Natural killer cell (primary cell): ENCODE measurements at places on chromosomes 7 and 10. TPM values are rescaled to one million over a fixed set of nuclear protein-coding genes. Genes with fewer than 3 reads are reported as not detected.

Gene PTN
- not detected for total RNA-seq

Gene ANKRD7
- not detected for total RNA-seq

- peak; percentile 14 for DNase-seq
- H3K4me1 ChIP-seq, result peaks cover 5% of the 10 kb centered on the region
- no peak overlapping the region for H3K27ac ChIP-seq
- no peaks in the 10 kb centered on the region for H3K36me3 ChIP-seq
Observed at GRCh38 chr7:19404912-19405329, 259.7 kb upstream of the FERD3L start.

Gene GAD2
- not detected for total RNA-seq

DNA sequence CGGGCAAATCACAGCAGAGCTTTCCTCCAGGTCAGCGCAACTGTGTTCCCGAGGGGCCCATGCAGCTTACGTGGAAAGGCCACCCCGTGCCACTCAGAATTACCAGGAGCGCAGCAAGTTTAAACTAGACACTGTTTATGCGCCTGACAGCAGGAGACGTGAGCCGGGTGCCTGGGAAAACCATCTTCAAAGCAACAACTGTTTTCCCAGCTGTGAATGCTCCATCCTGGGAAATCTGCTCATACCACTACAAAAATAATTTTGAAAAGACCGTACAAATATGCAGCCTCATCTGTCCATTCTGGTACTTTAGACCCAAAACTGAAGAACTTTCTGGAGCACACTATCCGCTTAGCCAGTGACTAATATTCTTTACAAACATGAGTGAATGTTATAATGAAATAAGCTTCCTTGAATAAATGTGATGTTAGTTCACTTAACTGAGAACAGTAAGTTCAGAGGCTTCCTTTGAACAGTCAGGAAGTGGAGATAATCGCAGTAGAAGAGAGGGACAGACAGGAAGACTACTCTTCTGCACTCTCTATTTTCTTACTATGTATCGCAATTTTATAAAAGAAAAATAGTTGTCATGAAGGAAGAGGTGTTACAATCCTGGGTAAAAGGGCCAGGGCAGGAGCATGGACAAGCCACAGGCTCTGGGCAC lies 16.7 kb downstream of the GPER1 start:
- no peak overlapping the region for H3K27ac ChIP-seq
- DNase-seq, result no peak
- no peaks in the 10 kb centered on the region for H3K27me3 ChIP-seq

Gene AGBL3
- 2.3 TPM for total RNA-seq

GRCh38 chr7:136136906-136137454 lies 159.8 kb upstream of the MTPN start:
- H3K4me3 ChIP-seq, result no peak overlapping the region
- H3K36me3 ChIP-seq, result no peaks in the 10 kb centered on the region
- no peak for DNase-seq

Gene EMX2
- not detected for total RNA-seq

GRCh38 chr7:135091717-135092116 lies 56.2 kb upstream of the TMEM140 start:
- H3K27ac ChIP-seq, result no peak overlapping the region
- no peak overlapping the region for H3K4me3 ChIP-seq
- H3K4me1 ChIP-seq, result no peaks in the 10 kb centered on the region
- H3K36me3 ChIP-seq, result no peaks in the 10 kb centered on the region
- no peak for DNase-seq

Gene PKD2L1
- total RNA-seq, result not detected

- no peak for DNase-seq
- no peaks in the 10 kb centered on the region for H3K27me3 ChIP-seq
- no peak overlapping the region for H3K27ac ChIP-seq
- H3K4me1 ChIP-seq, result no peaks in the 10 kb centered on the region
- H3K4me3 ChIP-seq, result no peak overlapping the region
Observed at GRCh38 chr10:75858339-75858738, 426.9 kb downstream of the LRMDA start.

- H3K4me3 ChIP-seq, result peak overlapping the region; percentile 47
- no peaks in the 10 kb centered on the region for H3K36me3 ChIP-seq
- H3K27me3 ChIP-seq, result no peaks in the 10 kb centered on the region
- peak; percentile 88 for DNase-seq
- peak overlapping the region; percentile 17 for H3K27ac ChIP-seq
Observed at GRCh38 chr7:151448261-151449252, 8.6 kb upstream of the CRYGN start.

DNA sequence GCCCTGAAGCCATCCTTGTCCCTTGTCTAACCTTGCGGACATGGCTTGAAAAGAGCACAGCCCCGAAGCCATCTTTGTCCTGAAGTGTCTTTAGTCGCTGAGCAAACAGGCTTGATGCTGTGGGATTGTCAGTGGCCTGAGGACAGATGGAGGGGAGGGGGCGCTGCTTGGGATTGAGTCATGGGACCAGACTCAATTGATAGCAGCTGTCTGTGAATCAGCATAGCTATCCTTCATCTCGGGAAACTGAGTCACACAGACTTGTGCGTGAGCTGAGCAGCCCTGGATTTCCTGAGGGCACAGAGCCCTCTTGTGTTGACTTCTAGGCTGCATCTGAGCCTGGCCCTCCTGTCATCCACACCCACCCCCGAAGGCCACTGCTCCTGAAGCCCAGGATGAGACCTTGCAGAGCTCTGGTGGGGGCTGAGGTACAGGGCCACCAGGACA lies 14.4 kb downstream of the MYO1G start:
- peaks cover 12% of the 10 kb centered on the region for H3K4me1 ChIP-seq
- no peak overlapping the region for H3K4me3 ChIP-seq
- no peak overlapping the region for H3K27ac ChIP-seq
- DNase-seq, result peak; percentile 42

Gene GLCCI1
- 132 TPM for total RNA-seq

GRCh38 chr10:117830787-117831212 lies 215.9 kb downstream of the RAB11FIP2 start:
- H3K27me3 ChIP-seq, result peaks cover 2% of the 10 kb centered on the region
- H3K4me3 ChIP-seq, result no peak overlapping the region
- peak; percentile 44 for DNase-seq

- no peak overlapping the region for H3K27ac ChIP-seq
- H3K4me1 ChIP-seq, result peaks cover 4% of the 10 kb centered on the region
- no peak overlapping the region for H3K4me3 ChIP-seq
- DNase-seq, result no peak
- no peaks in the 10 kb centered on the region for H3K36me3 ChIP-seq
Observed at GRCh38 chr7:108147031-108147563, 16.9 kb upstream of the LAMB4 start.

DNA sequence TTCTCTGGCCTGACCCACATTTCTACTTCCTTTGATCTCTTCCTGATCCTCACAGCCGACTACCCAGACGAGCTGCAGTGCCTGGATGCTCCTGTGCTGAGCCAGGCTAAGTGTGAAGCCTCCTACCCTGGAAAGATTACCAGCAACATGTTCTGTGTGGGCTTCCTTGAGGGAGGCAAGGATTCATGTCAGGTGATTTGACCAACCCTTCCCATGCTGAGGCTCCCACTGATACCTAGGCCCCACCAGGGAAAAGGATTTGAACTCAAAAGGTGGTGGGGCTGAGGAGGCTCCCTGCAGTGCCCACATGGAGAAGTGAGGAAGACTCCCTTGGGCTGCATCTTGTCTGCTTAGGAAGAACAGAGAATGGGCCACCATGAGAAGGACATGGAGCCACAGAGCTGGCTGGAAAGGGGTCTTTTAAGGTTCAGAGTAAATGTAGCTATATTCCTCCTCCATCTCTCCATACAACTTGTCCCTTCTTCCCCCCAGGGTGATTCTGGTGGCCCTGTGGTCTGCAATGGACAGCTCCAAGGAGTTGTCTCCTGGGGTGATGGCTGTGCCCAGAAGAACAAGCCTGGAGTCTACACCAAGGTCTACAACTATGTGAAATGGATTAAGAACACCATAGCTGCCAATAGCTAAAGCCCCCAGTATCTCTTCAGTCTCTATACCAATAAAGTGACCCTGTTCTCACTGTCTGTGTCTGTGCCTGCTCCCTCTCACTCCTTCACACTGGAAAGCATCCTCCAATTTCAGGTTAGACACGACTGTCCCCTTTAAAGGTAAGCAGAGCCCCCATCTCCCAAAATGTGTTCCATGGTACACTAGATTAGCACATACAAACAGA lies 3.3 kb downstream of the PRSS1 start:
- H3K4me3 ChIP-seq, result no peak overlapping the region
- no peak for DNase-seq

Gene TAS2R5
- 0.75 TPM for total RNA-seq
